ENCODE measurements at places on chromosomes 5 and 9. TPM values are rescaled to one million over a fixed set of nuclear protein-coding genes. Genes with fewer than 3 reads are reported as not detected.

Gene BTNL3
- polyA plus RNA-seq: not detected

Gene NRG2
- not detected for polyA plus RNA-seq

Gene AK8
- polyA plus RNA-seq: 11.8 TPM

Gene PCDHGB7
- 0.21 TPM for polyA plus RNA-seq

Gene SPINK6
- polyA plus RNA-seq: not detected

Gene GCNT4
- polyA plus RNA-seq: 0.08 TPM

Gene SHISAL2B
- polyA plus RNA-seq: not detected

Gene FBLL1
- not detected for polyA plus RNA-seq

Measured in IgD-negative memory B cell (primary cell).